ENCODE measurements at places on chromosomes 3 and 15. TPM values are rescaled to one million over a fixed set of nuclear protein-coding genes. Genes with fewer than 3 reads are reported as not detected.

DNA sequence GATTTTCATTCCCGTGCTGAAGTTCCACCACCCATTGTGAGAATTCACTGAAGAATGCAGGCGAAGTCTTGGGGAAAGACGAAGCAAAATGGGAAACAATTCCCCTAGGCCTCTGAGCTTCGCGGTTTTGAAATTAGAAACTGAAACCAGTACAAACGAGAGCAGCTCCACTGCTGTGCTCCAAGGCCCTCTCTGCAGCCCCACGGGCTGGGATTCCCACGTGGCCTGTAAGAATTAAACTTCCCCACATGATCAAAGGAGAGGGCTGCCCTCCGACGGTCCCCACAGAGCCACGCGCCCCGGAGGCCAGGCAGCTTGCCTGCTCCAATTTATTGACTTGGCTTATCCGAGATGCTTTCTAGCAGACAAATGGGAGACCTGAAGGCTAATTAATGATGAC lies 144.0 kb downstream of the GREM1 start:
- DNase-seq = no peak

KNL1 gene
- 1.2 TPM for total RNA-seq

DNA sequence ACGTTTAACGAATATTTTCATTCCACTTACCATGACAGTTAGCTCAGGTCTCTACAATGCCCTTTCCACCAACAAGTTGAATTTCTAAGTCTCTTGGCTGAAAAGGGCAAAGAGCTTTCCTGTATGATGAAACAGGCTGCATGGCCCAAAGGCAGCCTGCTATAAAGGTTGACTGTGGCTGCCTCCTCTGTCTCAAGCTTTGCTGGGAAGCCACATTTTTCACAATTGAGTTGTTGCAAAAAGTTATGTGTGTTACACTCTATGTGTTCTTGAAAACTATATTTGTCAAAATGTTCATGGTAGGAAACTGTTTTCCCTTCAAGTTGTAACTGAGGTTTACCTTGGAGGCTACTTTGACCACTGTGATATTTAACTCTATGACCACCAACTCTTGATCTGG lies 49.5 kb downstream of the DZIP1L start:
- no peak for DNase-seq

IQCH gene
- 14.4 TPM for total RNA-seq

- DNase-seq = no peak
Measured at GRCh38 chr15:44137750-44138149, 57.3 kb downstream of the FRMD5 start.

GMNC gene
- not detected for total RNA-seq

ALCAM gene
- 67.6 TPM for total RNA-seq

DNA sequence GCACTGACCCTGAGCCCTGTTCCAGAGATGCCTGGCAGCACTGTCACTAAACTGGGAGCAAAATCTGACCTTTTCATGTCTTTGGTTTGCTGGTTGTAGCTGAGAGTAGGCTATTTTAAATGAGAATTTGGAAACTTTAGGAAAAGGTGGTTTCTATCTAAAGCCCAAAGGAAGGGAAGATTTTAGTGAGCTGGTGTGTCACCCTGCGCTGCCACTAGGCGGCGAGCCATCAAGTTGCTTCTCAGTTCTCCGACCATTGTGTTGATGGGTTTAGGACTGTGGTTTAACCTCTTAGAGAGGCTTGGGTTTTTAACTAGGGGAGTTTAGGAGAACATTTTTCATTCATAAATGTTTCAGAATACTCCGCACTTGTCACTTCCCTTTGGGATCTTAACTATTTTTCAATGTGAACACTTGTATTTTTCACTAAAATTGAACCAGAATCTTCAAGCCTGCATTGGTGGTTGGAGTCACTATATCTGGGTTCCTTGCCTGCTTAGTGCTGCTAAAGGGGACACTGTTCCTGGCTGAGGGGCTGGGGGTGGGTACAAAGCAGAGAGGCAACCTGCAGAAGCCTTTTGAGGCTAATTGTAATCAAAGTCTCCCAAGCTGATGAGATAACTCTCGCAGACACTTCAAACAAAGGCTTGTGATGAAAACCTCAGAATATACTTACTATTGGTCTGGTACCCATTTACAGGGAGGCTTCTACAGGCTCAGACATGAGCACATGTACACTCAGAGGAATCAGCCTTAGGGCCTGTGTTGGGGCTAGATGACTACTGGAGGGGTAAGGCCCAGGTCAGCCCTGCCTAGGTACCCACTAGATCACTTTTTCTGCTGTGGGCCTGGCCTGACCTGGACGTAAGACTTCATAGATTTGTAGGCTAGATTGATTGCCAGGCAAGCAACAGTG lies 16.8 kb downstream of the EXOSC7 start:
- no peak for DNase-seq

PIF1 gene
- total RNA-seq = 0.99 TPM

DNA sequence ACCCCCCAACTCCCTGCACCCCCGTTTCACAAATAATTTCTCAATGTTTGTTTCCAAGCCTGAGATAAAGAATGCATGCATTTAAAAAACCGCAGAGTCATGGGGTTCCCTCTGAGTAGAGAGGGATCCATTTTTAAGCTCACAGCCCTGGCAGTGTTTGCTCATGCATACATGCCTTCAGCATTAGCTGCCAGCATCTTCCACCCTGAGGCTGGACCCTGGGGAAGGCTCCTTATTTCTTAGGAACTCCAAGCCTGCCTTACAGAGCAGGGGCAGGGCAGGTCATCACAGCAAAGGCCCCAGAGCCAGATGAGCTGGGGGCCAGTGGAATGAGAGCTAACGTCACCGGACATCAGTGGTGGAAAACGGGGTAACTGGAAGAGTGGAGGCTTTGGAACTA lies 31.3 kb downstream of the TLE3 start:
- DNase-seq = no peak

DNA sequence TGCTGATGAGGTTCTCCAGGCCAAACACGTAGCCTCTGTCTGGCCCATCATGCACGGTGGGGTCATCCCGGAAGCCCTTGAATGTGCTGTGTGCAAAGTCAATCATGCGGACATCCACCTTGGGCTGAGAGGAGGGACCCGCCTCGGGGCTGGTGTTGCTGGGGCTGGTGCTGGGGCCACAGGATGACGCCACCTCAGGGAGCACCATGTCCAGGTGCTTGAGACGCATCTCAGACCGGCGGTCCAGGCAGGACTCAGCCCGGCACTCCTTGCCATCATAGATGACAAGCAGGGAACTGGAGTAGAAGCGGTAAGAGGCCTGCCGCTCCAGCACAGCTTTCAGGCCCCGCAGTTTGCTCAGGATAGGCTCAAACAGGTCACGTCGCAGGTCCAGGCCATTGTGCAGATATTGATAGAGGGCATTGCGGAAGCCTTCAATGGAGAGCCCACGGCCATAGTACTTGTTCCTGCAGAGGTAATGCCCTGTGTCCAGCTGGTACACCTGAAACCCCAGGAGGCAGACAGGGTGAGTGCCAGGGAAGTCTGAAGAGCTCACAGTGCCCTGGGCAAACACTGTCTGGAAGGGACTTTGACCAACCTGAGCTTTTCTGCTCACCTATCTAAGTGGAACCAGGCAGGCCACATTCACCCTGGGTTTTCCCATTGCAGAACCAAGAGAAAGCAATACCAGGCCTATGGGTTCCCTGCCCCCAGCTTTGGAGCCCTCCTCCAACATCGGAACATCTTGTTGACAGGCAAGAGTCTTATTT lies 3.6 kb upstream of the GMPPB start:
- DNase-seq = no peak

- DNase-seq = no peak
Measured at GRCh38 chr3:140686128-140686527, 8.3 kb downstream of the TRIM42 start.

SQOR gene
- total RNA-seq = 51.6 TPM

TNFSF10 gene
- 44.1 TPM for total RNA-seq

DNA sequence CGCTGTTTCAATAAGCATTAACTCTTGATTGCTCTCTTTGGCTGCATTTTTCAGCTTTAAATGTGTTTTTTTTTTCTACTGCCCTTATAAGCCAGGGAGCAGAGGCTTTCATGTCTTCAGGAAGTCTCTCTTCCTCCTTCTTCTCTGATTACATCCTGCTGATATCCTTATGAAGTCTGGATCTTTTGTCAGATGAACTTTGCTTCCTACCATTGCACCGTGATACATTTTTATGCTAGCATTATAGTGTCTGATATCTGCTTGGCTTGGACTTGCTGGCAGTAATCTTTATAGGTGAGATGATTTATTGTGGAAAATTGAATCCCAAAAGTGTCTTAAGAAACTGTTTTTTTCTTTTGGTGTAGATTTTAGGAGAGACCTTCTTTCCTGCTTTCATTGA lies 160.4 kb upstream of the CFAP20DC start:
- no peak for DNase-seq

- DNase-seq = no peak
Measured at GRCh38 chr15:39135989-39136388, 444.9 kb upstream of the THBS1 start.

- DNase-seq = no peak
Measured at GRCh38 chr3:155218462-155218861, 75.0 kb downstream of the STRIT1 start.

GRCh38 chr15:76865548-76865991 lies 39.6 kb downstream of the SCAPER start:
- no peak for DNase-seq

All from ureter (tissue), 1 donor.